HCEC 1CT (cell line): ENCODE measurements at places on chromosomes 3 and 15.

DNA sequence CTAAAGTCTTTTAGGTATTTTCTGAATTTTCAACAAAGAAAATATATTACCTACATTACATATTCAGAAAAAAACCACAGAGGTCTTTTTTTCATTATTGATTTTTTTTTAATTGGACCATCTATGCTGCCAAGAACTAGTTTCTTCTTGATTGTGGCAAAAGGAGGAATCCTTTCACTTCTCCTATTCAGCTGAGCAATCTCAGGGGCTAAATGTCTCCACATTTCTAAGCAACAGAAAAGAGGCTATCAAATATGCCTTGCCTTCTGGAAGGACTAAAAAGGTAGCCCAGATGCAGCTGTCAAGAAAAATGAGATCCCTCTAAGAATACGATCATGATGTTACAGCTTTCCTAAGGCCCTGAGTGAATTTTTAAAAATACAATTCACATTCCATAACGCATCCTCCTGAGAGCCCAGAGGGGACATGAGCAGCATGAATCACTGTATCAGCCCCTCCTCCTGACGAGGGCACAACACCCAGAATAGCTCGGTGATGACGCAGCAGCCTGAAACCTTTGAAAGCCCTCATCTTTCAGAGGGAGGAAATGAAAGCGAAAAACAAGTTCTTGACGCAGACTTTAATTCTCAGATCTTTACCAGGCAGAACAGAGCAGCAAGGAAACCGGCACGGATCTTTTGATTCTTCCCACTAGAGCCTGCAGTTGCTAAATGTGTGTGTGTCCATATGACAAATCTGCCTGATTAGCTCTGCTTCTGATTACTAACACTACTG, 24.6 kb downstream of the RUBCN start:
- DNase-seq = peak; percentile 97

GRCh38 chr3:111720681-111721380, 125.7 kb upstream of the ZBED2 start:
- DNase-seq = no peak

- DNase-seq = no peak
These were observed 418.7 kb upstream of the CNTN6 start for GRCh38 chr3:674116-674515.

GRCh38 chr3:141476033-141476432, 10.8 kb upstream of the RASA2 start:
- DNase-seq = no peak

DNA sequence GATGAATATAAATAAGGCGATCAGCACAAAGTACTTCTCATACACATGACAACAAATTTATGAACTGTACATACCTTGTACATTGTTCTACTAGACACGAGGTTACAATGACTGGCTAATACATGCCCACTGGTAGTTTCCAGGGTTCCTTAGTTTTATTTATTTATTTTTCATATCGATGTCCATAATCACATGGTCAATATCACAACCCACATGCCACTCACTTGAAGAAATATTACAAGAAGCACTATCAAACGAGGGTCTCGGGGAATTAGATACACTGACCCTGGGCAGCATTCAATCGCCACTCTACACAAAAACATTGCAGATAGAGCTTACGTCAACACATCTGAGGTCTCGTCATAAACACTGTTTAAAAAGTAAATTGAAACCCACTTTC, 21.2 kb upstream of the WNT5A start:
- DNase-seq = no peak

GRCh38 chr3:148075771-148076716, 621.7 kb upstream of the AGTR1 start:
- DNase-seq = peak; percentile 63

DNA sequence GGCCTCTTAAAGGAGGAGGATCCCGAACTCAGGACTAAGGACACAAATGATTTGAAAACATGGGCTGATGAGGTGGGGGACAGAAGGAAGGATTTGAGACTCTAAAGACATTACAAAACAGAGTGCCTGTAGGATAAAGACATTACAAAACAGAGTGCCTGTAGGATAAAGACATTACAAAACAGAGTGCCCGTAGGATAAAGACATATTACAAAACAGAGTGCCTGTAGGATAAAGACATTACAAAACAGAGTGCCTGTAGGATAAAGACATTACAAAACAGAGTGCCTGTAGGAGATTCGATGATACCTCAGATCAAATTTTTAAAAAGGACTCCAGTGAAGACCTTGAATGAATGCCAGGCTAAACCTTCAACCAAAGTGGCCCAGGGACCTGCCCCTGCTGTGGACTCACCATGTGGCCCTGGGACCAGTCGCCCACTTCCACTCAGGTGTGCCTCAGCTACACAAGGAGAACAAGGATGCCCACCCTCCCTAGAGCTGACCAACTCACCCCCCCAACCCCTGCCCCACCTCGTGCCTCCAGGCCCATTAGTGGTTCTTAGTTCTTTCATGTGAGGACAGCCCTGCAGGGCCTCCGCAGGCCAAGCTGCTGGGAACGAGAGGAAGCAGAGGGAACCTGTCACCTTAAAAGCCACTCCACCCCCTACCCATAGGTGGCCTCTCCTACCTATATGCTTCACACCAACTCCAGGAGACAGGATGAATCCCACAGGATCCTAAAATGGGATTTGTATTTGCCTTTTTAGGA, 59.8 kb downstream of the SH3BP5 start:
- no peak for DNase-seq

- peak; percentile 77 for DNase-seq
These were observed 96.4 kb downstream of the NSUN3 start for GRCh38 chr3:94159062-94159828.

GRCh38 chr3:122975163-122975923, 52.2 kb downstream of the SEMA5B start:
- peak; percentile 8 for DNase-seq

DNA sequence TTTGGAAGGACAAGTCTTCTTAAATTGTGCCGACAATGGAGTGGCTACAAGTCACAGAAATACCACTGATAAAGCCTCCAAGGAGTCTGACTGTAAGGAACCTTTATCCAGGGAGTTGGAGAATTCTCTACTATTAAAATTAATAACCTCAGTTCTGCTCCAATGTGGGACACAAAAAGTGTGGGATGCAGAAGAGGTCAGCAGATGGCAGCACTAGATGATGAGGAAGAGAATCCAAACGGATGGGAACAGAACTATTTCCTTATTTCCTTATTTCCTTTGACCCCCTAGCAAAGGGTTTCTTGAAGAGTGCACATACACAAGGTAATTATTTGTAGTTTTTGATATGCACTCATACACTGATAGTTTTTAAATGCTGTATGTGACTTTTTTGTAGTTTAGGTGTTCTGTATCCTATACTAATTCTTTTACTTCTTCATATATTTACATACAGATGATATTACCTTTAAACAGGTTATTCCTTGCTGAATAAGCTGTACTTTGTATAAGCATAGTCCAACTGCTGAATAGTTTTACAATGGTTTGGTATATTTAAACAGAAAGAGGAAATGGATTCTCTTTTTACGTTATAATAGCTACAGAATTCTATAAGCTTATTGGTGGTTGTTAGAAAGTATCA, 25.6 kb upstream of the NLGN1 start:
- no peak for DNase-seq

DNA sequence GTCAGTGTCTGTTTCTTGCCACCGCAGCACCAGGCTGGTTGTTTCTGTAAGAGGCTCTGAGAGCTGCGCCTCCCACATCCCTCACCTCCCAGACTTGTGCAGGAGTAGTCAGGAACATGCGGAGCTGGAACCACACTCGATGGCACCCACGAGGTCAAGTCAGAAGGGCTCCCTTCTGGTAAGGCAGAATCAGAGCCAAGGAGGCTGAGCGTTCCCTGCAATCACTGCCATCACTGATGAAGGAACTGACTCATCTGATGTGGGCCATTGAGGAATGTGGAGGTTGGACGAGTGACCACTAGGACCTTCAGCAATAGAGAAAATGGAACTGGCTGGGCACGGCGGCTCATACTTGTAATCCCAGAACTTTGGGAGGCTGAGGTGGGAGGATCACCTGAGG, 35.7 kb upstream of the BLM start:
- DNase-seq = peak; percentile 93

DNA sequence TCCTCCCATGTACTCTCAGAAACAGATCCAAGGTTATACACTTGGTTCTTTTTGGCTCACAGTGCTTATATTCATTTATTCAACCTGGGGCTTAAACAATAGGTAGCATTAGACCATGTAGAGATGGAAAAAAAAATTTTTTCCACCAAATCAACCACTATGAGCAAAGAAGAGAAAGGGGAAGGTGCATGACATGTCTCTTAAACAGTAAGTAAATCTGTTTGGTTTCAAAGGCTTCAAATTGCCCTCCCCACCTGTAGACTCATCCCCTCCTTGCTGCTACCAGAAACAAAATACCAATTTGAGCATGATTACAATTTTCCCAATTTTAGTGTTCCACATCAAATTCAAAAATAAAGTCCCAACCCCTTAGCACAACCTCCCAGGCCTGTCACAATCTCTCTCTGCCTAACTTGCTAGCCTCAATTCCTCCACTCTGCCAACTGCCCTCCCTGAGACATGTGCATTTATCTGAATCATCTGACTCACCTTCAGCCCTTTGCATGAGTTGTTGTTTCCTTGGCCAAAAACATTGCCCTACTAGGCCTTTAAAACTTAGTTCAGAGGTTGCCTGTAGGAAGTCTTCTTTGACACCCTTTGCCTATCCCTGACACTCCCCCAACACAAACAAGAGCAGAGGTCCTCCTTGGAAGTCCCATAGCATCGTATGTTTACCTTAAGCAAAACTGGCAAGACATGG, 30.3 kb upstream of the TSC22D2 start:
- peak; percentile 7 for DNase-seq

- DNase-seq = no peak
These were observed 11.2 kb upstream of the TBC1D5 start for GRCh38 chr3:17753632-17753992.

DNA sequence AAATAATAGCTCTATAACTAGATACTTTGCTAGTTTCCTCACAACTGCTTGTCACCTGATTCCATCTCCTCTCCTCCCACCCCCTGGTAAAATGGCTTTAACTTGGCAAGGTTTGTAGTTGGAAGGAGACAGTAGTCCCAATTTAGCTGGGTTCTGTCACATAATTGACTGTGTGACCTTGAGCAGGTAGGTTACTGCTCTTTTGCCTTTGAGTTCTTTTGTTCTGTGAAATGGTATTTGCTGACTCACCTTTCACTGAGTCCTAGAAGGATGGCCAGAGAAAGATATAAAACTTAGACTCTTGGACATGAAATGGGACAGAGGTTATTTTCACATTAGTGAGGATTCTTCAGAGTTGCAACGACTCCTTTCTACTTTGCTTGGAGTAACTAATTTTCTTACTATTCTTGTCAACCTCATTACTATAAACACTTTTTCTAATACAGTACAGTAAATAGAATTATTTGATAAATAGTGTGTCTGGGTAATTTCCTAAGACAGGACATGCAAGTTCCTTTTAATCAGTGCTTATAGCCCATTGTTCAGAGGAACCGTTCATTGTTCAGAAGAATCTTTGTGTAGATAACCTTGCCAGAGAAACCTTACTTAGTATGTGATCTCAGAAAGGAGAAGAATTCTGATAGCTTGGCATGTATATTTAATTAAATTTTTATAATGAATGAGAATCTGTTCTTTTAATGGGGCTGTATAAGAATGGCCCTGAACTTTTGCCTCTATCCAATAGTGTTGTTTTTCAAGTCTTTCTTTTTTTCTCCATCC, 14.3 kb downstream of the AKAP13 start:
- DNase-seq = no peak

GRCh38 chr3:151171145-151171757, 31.8 kb downstream of the GPR171 start:
- DNase-seq = no peak

GRCh38 chr3:146178006-146178689, 17.2 kb upstream of the PLOD2 start:
- no peak for DNase-seq

- no peak for DNase-seq
These were observed 109.3 kb downstream of the SHQ1 start for GRCh38 chr3:72738752-72739530.

DNA sequence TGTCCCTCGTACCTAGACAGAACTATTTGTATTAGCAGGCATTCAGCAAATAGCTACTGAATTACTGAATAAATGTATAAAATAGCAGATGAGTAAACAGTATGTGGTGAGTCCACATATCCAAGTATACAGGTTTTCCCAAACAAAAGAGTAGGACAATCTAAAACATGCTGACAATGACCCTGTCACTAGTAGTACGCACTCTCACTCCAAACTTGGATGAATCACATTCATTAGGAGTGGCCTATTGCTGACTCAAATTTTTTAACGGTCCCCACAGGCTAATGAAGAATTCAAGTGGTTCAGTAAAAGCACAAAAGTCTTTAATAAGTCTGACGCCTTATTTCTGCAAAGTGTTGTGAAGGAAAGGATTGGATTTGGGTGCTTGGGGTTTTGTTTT, 449.3 kb upstream of the THBS1 start:
- peak; percentile 57 for DNase-seq

GRCh38 chr3:190192087-190192486, 71.4 kb upstream of the P3H2 start:
- no peak for DNase-seq

- DNase-seq = no peak
These were observed 429.7 kb downstream of the RAP2B start for GRCh38 chr3:153591561-153592245.

GRCh38 chr3:168097381-168097780, 1.7 kb upstream of the GOLIM4 start:
- no peak for DNase-seq

DNA sequence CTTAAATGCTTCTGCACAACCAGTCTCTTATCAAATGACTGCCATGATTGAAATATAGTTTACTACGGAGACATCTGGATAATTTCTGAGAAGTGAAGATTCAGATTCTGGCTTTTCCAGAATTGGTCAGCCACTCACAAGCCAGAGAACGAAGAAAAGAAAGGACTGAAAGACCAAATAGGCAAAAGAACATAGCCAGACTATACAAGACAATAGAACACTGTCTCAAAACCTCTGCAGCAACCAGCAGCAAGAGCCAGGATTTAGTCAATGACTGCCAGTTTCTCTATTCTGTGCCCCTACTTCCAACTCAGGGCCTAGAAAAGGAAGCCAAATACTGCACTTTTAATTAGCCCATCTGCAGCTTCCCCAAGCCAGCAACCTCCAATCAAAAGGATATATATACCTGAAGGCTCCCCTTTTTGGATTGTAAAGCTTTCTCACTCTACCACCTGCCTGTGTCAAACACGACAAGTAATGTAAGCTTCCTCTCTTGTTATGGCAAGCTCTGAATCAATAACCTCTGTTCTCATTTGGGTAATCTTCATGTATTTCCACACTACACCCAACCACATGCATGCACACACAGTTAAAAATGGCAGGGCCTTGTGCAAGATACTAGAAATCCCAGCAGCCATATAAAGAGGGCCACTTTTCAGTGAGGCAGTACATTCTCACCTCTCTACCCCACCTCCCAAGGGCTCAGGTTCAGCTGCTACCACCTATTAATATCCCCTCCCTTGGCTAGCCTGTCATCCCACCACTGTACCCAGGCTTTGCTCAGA, 97.1 kb downstream of the ERC2 start:
- DNase-seq = no peak

- DNase-seq = no peak
These were observed 84.0 kb upstream of the SKOR1 start for GRCh38 chr15:67741308-67741707.
